Lung (tissue), 17 donors: ENCODE measurements at places on chromosomes 13 and 19. TPM values are rescaled to one million over a fixed set of nuclear protein-coding genes. Genes with fewer than 3 reads are reported as not detected.

The LYPD5 gene
- polyA plus RNA-seq, result 2.4 TPM

The YJEFN3 gene
- 3.6 TPM for polyA plus RNA-seq

The NAT14 gene
- polyA plus RNA-seq, result 46.2 TPM

The RDH8 gene
- polyA plus RNA-seq, result not detected

The STXBP2 gene
- polyA plus RNA-seq, result 142 TPM

The IZUMO2 gene
- polyA plus RNA-seq, result 0.18 TPM

The FUT3 gene
- polyA plus RNA-seq, result 25.1 TPM

The NRTN gene
- 1.2 TPM for polyA plus RNA-seq

The PNMA8A gene
- 0.37 TPM for polyA plus RNA-seq

The AMER2 gene
- 0.02 TPM for polyA plus RNA-seq

The C19orf73 gene
- 4.3 TPM for polyA plus RNA-seq

The WDFY2 gene
- polyA plus RNA-seq, result 4.6 TPM

The ZSCAN4 gene
- polyA plus RNA-seq, result 0.14 TPM

The LRRC4B gene
- polyA plus RNA-seq, result 3.0 TPM

The DIAPH3 gene
- 1.3 TPM for polyA plus RNA-seq

The GAS6 gene
- 61.8 TPM for polyA plus RNA-seq

The ZNF554 gene
- polyA plus RNA-seq, result 1.1 TPM

The CEACAM19 gene
- polyA plus RNA-seq, result 8.3 TPM

The GTF2F1 gene
- 49.4 TPM for polyA plus RNA-seq

The PIN1 gene
- 108 TPM for polyA plus RNA-seq

The CDADC1 gene
- polyA plus RNA-seq, result 5.2 TPM

The TEX26 gene
- 0.67 TPM for polyA plus RNA-seq

The CGB5 gene
- not detected for polyA plus RNA-seq

The MISP3 gene
- 11.2 TPM for polyA plus RNA-seq

The PLK5 gene
- polyA plus RNA-seq, result 0.09 TPM

The ZNF253 gene
- 3.5 TPM for polyA plus RNA-seq

The ZNF700 gene
- 6.2 TPM for polyA plus RNA-seq

The KLHL26 gene
- 4.1 TPM for polyA plus RNA-seq

The LSR gene
- 60.0 TPM for polyA plus RNA-seq

The ZNF43 gene
- polyA plus RNA-seq, result 5.4 TPM

The NUP62 gene
- 16.2 TPM for polyA plus RNA-seq

The NR2F6 gene
- polyA plus RNA-seq, result 28.0 TPM

The IL4I1 gene
- 21.2 TPM for polyA plus RNA-seq

The PRR12 gene
- polyA plus RNA-seq, result 7.6 TPM

The KCNN1 gene
- 0.19 TPM for polyA plus RNA-seq

The PLPPR2 gene
- 15.3 TPM for polyA plus RNA-seq

The CAPN12 gene
- 4.9 TPM for polyA plus RNA-seq

The LPAR2 gene
- 16.2 TPM for polyA plus RNA-seq

The WDR87 gene
- not detected for polyA plus RNA-seq

The HIPK4 gene
- 0.10 TPM for polyA plus RNA-seq

The KLF2 gene
- polyA plus RNA-seq, result 121 TPM

The LILRB1 gene
- 8.1 TPM for polyA plus RNA-seq

The KLK2 gene
- not detected for polyA plus RNA-seq
